Chondrocyte (in vitro differentiated cells): ENCODE measurements at places on chromosomes 4 and X.

- DNase-seq = no peak
These were observed 25.4 kb upstream of the FAM47B start for GRCh38 chrX:34917146-34917545.

DNA sequence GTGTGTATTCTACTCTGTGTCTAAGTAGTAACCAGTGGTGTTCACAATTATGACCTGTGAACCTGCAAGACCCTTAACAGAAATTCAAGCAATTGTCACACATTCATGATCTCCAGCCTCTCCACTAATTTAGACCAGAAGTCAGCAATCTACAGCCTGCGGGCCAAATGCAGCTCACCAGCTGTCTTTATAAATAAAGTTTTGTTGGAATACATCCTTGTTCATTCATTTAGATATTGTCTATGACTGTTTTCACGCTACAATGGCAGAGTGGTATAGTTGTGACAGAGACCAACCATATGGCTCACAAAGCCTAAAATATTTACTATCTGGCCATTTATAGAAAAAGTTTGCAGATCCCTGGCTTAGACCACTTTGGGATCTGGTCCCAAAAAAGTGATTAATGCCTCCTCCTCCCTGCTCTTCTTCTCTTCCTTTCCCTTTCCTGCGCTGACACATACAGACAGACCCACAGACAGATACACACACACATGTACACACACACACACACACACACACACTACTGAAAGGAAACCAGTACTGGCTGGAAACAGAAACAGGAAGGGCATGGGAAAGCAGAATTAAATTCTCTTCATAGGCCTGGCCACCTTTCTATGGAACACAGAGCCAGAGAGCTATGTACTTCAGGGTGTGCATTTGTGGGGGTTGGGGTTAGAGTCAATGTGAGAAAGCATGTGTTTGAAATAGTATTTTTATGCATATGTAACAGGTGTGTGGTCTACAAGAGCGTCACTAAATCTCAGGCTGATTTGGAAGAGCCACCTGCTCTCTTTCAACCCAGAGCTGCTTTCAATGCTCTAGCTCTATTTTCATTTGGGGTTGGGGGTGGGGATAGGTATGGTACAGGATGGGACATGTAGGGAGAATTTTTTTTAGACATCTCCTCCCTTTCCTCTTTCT is 49.7 kb upstream of the TMEM164 start:
- DNase-seq = no peak

GRCh38 chr4:17577665-17578481 is 875 bp downstream of the LAP3 start:
- DNase-seq = peak; percentile 92

GRCh38 chr4:2269206-2269531 is 7.3 kb upstream of the MXD4 start:
- DNase-seq = peak; percentile 64

- no peak for DNase-seq
These were observed 9.6 kb upstream of the GRSF1 start for GRCh38 chr4:70849291-70849690.
